Cardiac muscle cell (in vitro differentiated cells and primary cell): ENCODE measurements at places on chromosomes 7 and 10. TPM values are rescaled to one million over a fixed set of nuclear protein-coding genes. Genes with fewer than 3 reads are reported as not detected.

SDK1 gene
- 9.1 and 16.5 TPM in 2 replicates for total RNA-seq

ANXA8L1 gene
- 0.63 TPM in 1 of 2 replicates, not detected in the other for total RNA-seq

ADCK2 gene
- total RNA-seq: 22.6 and 31.1 TPM in 2 replicates

HOXA7 gene
- total RNA-seq: not detected in 2 replicates

PRPS1L1 gene
- total RNA-seq: not detected in 2 replicates

COL17A1 gene
- not detected in 2 replicates for total RNA-seq
